Stimulated activated CD4-positive, alpha-beta T cell treated with anti-CD3 and anti-CD28 coated beads, Interleukin-1b, Interleukin-23, amount 100 ng/mL, for 24 hours (primary cell): ENCODE measurements at places on chromosomes 1 and 21.

DNA sequence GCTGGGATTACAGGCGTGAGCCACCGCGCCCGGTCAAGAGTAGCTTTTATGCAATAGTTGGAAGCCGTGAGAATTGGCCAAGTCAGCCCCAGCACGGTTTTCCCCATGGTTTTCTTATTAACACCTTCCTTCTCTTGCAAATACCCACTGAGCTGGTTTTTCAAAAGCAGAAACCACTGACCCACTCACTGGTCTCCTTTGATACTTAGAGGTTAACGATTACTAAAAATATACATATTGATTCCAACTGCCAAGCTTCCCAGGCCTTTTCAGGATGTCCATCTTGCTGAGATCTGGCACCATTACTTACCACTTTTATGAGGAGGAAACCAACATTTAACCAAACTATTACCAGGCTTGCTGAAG is 25.9 kb upstream of the TARDBP start:
- DNase-seq: no peak

GRCh38 chr1:153799566-153800465 is 24.6 kb downstream of the SLC27A3 start:
- no peak for DNase-seq

DNA sequence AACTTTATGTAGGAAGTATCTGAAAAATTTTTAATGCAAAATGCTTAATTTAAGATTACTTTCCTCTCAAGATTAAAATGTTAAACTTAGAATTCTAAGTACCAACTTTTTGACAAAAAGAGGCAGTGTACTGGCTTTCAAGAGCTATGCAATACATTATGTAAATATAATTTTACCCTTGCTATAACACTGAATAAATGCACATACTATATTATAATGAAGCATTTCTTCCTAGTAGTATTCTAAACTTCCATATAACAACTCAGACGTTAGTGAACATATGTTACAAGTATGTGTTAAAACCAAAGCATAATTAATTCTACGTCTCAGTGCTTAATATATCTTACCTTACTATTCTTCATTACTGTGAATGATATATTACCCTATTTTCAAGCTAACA is 58.5 kb downstream of the RGS21 start:
- DNase-seq: no peak

- no peak for DNase-seq
These were observed 2.7 kb upstream of the ZNF692 start for GRCh38 chr1:248861616-248862015.

GRCh38 chr21:43721939-43722338 is 3.0 kb downstream of the PDXK start:
- no peak for DNase-seq

DNA sequence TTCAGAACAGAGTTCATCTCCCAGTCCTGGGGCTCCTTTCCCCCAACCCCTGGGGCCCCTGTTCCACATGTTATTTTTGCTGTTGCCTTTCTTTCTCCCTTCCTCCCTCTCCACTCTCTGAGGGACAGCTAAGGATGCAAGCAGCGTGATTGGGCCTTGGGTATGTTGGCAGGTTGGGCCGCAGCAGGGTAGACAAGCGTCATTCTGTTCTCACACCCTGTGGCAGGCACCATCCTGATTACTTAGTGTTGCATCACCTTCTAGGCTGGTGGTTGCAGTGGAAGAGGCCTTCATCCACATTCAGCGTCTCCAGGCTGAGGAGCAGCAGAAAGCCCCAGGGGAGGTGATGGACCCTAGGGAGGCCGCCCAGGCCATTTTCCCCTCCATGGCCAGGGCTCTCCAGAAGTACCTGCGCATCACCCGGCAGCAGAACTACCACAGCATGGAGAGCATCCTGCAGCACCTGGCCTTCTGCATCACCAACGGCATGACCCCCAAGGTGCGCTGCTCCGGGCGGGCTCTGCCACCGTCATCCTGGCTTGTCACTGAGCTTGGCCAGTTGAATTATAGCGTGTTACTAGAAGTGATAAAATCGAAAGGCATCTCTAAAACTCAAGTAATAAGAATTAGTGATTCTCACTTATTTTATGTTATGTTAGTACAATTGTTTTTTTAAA is 43.4 kb downstream of the VANGL1 start:
- DNase-seq: no peak

- DNase-seq: no peak
These were observed 54.2 kb downstream of the MIGA1 start for GRCh38 chr1:77833521-77834100.

DNA sequence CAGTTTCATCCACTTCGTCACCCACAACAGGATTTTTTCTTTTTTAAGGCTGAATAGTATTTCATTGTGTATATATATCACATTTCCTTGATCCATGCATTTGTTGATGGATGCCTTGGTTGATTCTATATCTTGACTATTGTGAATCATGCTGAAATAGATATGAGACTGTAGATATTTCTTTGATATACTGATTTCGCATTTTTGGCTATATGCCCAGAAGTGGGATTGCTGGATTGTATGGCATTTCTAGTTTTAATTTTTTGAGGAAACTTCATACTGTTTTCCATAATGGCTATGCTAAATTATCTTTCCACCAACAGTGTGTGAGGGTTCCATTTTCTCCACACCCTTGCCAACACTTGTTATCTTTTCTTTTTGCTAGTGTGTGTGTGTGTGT is 5.0 kb downstream of the GUCA2B start:
- no peak for DNase-seq

GRCh38 chr1:175155473-175155856 is 37.1 kb downstream of the KIAA0040 start:
- no peak for DNase-seq

GRCh38 chr1:1371364-1371745 is 3.7 kb downstream of the AURKAIP1 start:
- no peak for DNase-seq

DNA sequence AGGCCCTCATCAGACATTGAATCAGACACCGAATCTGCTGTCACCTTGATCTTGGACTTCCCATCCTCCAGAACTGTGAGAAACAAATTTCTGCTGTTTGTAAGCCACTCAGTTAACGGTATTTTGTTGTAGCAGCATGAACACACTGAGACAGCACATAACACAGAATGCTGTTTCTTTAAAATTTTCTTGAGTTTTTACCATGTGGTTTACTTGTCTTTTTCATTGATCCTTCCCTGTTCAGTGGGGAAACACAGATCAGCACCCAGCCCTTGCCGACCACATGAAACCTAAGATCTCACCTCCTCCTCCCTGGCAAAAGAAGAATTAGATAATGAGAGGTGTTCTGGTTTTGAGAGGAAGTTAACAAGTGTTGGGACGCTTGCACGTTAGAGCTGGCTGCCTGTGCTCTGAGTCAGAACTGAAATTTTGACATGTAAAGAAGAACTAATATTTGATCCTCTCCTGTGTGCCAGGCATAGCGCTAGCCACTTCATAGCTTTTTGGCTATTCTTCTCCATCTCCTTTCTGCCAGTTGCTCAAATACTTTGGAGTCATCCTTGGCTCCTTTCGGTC is 179.6 kb downstream of the DHRS3 start:
- no peak for DNase-seq

- DNase-seq: no peak
These were observed 2.2 kb upstream of the HENMT1 start for GRCh38 chr1:108663074-108663473.

GRCh38 chr1:15154480-15155036 is 1.0 kb downstream of the TMEM51 start:
- no peak for DNase-seq

GRCh38 chr1:205680073-205680851 is at the start of gene SLC45A3:
Gene SLC45A3, minus strand, starts transcription at chr1:205680509. Its CDS starts 15,853 bp downstream, at chr1:205664656.
- DNase-seq: peak; percentile 25

DNA sequence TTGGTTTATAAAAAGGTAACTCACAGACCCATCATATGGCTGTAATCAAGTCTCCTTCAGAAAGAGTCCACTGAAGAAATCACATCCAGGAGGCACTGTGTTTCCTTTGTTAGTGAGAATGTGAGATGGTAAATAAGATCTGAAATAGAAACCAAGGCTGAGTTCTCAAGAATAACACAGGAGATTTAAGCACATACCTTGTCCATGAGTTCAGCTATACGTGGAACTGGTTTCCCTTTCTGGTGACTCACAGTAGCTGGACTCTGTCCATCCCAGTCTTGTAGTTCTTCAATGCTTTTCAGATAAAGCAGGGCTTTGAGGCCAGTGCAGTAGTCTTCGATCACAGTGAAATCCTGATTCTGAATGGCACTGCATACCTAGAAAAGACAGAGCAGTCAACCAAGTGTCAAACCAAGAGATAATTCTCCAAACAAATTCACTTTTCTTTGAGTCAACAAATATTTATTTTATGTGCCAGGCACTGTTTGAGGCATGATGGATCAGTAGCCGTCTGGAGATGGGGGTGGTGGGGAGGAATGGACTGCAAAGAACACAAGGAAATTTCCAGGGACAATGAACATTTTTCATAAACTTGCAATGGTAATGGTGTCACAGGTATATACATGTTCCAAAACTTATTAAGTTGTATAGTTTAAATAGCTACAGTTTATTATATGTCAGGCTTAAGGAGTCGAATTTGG is 471.4 kb downstream of the PTBP2 start:
- no peak for DNase-seq

- peak; percentile 45 for DNase-seq
These were observed 241.0 kb downstream of the KCNJ6 start for GRCh38 chr21:37675202-37675801.

GRCh38 chr1:202009326-202010179 is 834 bp upstream of the ELF3 start:
- peak; percentile 48 for DNase-seq
